ENCODE measurements at places on chromosomes 5 and 9.

GRCh38 chr9:98091735-98092612 lies 27.0 kb downstream of the TRIM14 start:
- peak; percentile 8 for DNase-seq

- DNase-seq, result no peak
Observed at GRCh38 chr5:32539981-32540845, 45.1 kb upstream of the SUB1 start.

DNA sequence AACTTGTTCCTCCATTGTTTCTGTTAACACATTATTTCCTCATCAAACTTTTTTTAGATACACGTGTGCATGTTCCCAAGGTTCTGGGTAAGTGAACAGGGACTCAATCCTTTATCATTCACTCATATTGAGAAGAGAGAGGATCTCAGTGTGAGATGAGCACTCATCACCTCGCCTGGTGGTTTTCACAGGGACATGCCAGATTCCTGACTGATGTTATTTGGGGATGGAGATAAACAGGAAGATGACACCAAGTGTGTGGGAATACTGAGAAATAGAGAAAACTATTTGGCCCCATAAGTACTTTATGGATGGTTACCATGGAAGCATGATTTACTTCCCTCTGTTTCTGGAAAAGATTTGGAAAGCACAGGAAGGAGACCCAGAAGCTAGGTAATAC lies 533.3 kb upstream of the DMAC1 start:
- peak; percentile 31 for DNase-seq

DNA sequence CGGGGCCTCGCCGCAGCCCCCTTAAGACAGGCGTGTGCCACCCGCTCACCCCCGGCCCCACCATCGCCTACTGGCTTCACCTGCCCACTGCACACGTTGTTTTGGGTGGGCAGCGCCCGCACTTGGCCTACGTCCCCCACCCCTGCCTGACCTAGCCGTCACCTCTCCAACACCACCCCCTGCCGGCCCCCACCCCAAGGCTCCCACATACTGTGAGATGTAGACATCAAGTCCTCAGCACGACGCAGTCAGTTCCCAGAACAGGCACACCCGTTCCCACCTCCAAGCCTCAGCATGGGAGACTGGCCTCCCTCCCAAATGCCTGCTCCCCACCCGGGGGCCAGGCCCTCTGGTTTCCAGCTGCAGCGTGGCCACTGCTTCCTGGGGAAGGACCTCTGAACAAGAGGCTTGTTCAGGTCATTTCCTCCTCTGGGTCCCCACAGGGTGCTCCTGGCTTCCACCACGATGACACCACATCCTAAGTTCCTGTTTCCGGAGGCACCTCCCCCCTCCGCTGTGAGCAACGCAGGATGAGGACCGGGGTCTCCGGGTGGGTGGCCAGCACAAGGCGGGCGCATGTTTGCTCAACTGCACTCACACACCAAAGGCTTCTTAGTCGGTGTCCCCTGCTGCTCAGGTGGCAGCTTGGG lies 11.3 kb downstream of the DBN1 start:
- DNase-seq, result no peak

GRCh38 chr5:27778121-27778520 lies 739.7 kb upstream of the CDH9 start:
- no peak for DNase-seq
